Left lung (tissue), 14 donors: ENCODE measurements at places on chromosomes 1 and 21.

DNA sequence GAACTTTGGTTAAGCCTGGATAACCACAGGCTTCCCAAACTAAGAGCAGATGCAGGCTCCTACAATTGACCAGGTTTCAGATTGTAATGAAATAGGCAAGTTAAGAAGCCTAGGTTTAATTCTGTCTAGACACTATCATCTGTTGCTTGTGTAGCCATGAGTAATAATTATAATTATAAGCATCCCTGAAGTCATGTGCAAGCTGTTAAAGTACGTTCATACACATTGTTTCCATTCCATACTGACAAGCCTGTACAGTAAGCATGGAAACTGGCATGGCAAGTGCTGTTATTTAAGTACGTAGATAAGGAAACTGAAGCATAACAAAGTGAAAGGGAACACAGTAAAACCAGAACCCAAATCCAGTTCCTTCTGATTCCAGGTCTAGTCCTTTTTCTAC, 557.2 kb upstream of the BEND5 start:
- no peaks in the 10 kb centered on the region for H3K27me3 ChIP-seq
- H3K36me3 ChIP-seq = no peaks in the 10 kb centered on the region
- DNase-seq = no peak
- no peak overlapping the region for H3K27ac ChIP-seq
- no peaks in the 10 kb centered on the region for H3K4me1 ChIP-seq

- H3K4me1 ChIP-seq = peaks cover 36% of the 10 kb centered on the region
- H3K36me3 ChIP-seq = no peaks in the 10 kb centered on the region
- H3K27ac ChIP-seq = peak overlapping the region; percentile 87
These were observed 595 bp downstream of the RNF2 start for GRCh38 chr1:185045814-185046492.

DNA sequence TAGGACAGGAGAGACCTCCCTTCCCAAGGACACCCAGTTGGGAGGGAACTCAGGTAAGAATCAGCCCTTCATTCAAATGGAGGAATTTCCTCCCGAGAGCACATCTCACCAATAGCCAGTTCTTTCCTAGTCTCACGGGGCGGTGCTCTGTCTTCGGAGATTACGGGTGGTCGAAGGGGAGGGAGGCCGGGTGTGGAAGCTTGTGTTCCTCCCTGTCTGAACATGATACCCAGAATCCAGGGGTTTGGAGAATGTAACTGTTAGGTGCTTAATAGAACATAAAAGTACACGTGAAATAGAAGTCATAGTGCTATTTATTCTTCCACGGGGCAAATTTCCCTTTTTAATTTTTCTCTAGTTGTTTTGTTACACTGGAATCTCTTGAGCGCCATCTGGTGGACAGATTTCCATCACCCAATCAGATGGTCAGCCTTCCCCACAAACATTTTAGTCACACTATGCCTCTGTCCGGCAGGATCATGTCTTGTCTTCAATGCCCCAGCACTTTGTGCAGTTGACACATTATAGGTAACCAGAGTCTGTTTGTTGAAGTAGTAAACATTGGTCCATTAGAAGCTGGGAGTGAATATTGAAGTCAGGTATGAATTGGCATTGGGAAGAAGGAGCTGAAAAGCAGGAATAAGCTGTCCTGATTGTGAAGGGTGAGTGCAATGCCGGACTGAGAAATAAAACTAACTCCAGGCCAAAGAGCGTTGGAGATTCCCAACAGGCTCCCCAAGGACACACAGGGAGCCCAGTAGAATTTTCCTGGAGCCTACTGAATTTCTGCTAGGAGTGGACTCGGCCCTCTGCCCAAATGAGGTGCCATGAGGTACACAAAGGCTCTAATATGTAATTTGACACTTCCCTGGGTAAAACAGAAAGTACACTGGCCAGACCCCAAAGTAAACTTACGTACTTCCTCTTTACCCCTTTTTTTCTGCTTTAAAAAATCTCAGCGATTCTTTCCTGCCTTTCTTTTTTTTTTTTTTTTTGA, 27.6 kb upstream of the ZNF697 start:
- peaks cover 6% of the 10 kb centered on the region for H3K4me1 ChIP-seq
- no peaks in the 10 kb centered on the region for H3K36me3 ChIP-seq
- H3K27ac ChIP-seq = peak overlapping the region; percentile 33
- peak; percentile 86 for DNase-seq

DNA sequence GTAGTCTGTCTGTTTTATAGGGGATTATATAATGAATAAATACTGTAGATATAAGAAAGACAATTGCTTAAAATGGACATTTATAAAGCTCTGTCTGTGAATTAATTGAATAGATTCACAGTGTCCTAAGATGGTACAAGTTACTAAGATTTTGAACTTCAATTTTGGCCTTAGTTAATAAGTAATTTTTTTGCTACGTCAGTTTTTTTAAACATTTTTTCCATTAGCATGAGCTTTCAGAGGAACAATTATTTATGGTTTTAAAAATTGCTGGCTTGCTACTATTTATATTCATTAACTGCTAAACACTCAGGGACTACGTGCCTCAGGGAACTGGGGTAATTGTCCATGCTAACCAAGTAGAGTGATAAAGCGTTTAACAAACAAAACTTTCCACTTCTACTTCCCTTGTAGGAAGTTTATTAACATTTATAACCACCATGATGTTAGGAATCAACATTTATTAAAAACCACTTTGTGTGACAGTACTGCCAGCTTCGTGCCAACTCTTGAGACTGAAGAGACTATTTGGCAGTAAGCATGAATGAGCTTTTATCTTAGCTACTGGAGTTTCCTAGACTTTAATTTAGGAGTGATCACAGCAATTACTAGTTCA, 65.4 kb upstream of the PTGS2 start:
- H3K4me3 ChIP-seq = no peak overlapping the region
- no peaks in the 10 kb centered on the region for H3K27me3 ChIP-seq
- no peaks in the 10 kb centered on the region for H3K36me3 ChIP-seq
- no peak overlapping the region for H3K27ac ChIP-seq
- H3K4me1 ChIP-seq = no peaks in the 10 kb centered on the region

GRCh38 chr21:32712043-32712442, 15.8 kb downstream of the SYNJ1 start:
- H3K36me3 ChIP-seq = no peaks in the 10 kb centered on the region
- no peak overlapping the region for H3K27ac ChIP-seq
- H3K4me1 ChIP-seq = no peaks in the 10 kb centered on the region
- no peaks in the 10 kb centered on the region for H3K27me3 ChIP-seq
- H3K4me3 ChIP-seq = no peak overlapping the region
- no peak for DNase-seq

DNA sequence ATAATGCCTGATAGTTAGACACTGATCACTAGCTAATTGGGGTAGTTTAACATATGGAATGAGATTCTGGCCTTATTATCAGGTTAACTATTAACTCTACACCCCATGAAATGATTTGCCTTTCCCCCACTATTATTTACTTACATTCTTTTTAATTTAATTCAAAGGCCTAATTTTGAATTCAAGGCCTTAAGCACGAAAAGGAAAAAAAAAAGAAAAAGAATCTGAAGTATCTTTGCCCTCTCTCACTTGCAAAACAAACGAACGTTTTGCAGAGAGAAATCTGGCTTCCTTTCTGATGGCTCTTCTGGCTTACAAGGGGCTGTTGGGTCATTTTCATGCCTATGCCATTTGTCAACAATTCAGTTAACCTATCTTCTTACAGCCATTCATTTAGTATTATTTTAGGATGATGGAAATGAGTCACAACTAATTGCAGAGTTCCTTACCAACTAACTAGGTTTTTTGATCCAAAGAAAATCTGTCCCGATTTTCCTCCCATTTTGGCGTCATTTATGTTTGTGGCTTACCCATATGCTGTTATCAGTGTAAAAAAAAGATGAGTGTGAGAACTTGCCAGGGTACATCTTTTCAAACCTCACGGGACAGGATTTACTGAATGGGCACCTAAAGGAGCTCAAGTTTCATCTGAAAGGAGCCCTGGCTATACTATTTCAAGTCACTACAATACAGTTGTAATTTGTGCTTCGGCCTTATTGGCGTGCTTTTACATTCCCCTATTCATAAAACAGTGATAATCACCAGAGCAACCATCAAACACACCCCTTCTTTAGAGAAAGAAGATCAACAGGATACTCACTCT, 1.9 kb upstream of the ERRFI1 start:
- DNase-seq = no peak
- no peaks in the 10 kb centered on the region for H3K27me3 ChIP-seq
- no peak overlapping the region for H3K4me3 ChIP-seq
- peaks cover 28% of the 10 kb centered on the region for H3K4me1 ChIP-seq

- no peaks in the 10 kb centered on the region for H3K4me1 ChIP-seq
- H3K27ac ChIP-seq = no peak overlapping the region
- no peak for DNase-seq
These were observed 2.7 kb downstream of the VCAM1 start for GRCh38 chr1:100722221-100722620.

GRCh38 chr21:31124010-31124409, 85.7 kb upstream of the KRTAP19-8 start:
- H3K4me3 ChIP-seq = no peak overlapping the region
- no peaks in the 10 kb centered on the region for H3K4me1 ChIP-seq
- no peak for DNase-seq
- peaks cover 4% of the 10 kb centered on the region for H3K36me3 ChIP-seq

DNA sequence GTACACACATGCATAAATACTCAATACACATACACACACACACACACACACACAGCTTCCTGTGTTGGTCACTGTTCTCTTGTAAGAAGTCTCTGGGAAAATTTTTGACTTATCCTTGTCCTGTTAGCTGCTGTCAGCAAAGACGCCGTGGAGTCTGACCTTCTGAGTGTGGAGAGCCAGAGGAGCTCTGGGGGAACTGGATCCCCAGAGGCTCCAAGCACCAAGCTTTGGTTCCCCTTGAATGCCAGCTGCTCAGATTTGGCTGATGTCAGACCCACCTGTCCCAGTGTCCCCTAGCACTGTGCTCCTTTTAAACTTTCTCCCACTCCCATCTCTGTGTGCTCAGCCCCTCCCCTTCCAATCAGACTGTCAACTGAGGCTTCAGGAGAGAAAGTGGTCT, 319.1 kb downstream of the CAMTA1 start:
- no peak overlapping the region for H3K4me3 ChIP-seq
- H3K36me3 ChIP-seq = no peaks in the 10 kb centered on the region
- DNase-seq = no peak
- H3K27ac ChIP-seq = no peak overlapping the region

DNA sequence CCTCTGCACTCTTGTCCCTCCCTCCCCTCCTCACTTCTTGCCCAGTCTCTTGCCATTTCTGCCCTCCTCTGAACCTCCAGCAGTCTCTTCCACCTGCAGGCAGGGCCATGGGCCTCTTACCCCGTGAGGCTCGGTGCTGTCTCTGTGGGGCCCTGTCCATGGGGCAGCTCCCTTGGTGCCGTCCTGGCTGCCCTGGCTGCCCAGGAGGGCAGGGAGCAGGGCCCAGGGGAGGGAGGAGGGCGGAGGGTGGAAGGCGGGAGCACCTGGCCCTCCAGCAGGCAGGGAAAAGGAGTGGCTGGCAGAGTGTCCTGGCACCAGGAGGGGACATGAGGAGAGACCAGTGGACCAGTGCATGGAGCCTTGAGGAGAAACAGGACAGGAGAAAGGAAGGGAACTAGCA, at the start of gene RORC:
TSS of gene RORC (minus strand) at position 198 of the 400 bp plus-strand sequence. CDS start at position 160, 38 bp downstream.
- DNase-seq = peak; percentile 87
- no peaks in the 10 kb centered on the region for H3K27me3 ChIP-seq
- no peaks in the 10 kb centered on the region for H3K36me3 ChIP-seq
- H3K4me3 ChIP-seq = peak within 1 kb of the TSS; percentile 38
- H3K4me1 ChIP-seq = peaks cover 59% of the 10 kb centered on the region

GRCh38 chr1:108646648-108647269, 14.1 kb downstream of the HENMT1 start:
- H3K4me1 ChIP-seq = peaks cover 56% of the 10 kb centered on the region
- H3K27ac ChIP-seq = peak overlapping the region; percentile 97
- DNase-seq = peak; percentile 51
- H3K4me3 ChIP-seq = no peak overlapping the region
